ENCODE measurements at places on chromosomes 13 and 19.

DNA sequence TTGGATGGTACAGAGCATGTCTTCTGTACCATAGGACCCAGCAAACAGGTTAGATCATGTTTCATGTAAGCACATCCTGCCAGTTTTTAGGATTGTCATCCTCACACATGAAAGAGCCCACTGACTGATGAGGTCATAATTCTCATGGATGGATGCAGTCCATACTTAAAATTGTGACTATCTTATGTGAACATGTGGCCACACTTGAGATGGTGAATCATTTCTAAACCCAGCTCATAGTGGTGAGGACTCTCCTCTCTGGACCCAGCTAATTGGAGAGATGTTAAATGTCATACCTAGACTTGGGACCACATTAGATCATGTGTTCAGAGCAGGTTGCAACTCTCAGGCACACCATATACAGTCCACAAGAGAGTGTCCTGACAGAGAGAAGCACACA, 24.8 kb upstream of the ZNF254 start:
- DNase-seq: no peak

DNA sequence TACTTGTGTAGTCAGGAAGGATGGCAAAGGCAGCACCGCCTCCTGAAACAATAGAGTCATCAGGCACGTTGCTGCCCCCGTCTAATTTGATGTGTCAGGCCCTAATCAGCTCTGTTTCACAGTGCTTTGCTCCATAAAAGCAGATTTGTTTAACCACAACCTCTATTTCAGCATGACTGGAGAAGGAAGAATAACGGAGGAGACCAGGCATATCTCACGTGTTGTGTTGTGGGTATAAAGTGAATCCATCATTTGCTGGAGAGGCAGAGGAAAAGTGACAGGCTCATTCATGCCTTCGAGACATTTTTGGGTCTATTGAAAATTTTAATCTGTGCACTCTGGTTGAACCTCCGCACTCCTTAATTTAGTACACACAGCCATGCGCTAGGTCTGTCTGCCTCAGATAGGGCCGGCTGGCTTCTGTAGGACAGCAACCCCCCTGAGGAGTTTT, 940.4 kb upstream of the SLC10A2 start:
- no peak for DNase-seq

DNA sequence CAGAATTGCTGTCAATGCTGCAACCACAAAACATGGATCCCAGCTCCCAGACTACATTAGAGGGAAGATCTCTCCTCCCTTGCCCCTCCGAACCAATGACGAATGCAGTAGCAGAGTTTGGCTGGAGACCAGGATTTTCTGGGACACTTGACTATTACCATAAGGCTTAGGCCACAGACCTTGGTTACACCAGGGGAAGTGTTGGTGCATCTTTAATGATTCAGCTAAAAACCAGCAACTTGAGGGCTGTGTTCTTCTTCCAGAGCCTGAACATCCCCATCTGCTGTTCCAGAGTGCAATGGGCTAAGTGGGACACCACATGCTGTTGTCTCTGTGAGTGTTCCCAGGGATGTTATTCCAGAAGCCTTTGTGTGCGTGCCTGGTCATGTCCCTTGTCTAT, 528.2 kb downstream of the LMO7 start:
- no peak for DNase-seq

DNA sequence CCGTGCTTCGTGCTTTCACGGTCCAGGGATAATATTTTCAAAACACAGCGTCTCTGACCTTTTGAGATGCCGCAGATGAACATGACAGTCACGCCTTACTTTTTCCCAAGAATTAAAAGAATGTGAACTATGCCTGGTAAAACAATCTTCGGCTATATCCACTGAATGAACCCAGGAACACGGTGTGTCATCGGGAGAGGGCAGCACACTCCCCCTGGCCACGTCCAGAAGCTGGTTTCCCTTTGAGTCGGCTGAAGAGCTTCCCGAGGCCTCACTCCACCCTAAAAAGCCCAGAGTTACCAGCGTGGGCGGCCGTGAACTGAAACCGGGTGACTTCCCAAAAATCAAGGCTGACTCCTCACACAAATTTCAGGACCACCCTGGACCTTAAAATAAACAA, 22.9 kb upstream of the SHISA2 start:
- DNase-seq: no peak

DNA sequence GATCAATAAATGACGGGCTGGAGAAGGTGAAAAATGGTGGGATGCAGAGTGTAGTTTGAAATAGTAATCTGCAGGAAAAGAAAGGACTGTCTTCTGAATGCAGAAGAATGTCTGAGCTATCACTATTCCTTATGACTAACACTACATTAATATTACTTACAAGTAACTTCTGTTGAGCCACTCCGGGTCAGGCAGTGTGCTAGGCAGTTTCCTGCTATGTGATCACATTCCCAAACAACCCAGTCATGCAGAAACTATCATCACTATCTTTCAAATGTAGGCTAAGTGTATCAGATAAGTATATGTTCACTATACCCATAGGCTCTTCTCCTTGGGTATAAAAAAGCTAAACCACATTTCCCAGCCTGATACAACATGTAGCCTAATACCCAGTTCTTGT, 6.6 kb downstream of the ZNF599 start:
- DNase-seq: no peak

GRCh38 chr19:30011051-30011578, 69.1 kb downstream of the URI1 start:
- DNase-seq: no peak

DNA sequence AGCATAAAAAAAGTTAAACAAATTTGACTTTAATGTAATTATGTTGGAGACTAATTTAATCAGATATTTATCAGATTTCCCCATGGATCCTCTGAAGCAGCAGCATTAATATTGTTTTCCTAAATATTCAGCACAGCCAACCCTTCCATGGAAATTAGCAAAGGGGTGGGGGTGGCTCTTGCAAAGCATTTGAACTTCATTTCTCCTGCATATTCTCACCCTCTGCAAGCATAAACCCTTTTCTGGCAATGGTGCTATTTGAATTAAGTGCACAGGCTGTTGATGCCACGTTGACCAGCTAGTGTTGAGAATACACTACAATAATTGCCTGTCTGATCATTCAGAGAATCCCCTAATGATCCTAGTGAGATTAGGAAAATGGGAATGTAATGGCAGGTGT, 488.1 kb upstream of the KLF12 start:
- no peak for DNase-seq

GRCh38 chr19:4089400-4089908, 22.8 kb upstream of the ZBTB7A start:
- no peak for DNase-seq

DNA sequence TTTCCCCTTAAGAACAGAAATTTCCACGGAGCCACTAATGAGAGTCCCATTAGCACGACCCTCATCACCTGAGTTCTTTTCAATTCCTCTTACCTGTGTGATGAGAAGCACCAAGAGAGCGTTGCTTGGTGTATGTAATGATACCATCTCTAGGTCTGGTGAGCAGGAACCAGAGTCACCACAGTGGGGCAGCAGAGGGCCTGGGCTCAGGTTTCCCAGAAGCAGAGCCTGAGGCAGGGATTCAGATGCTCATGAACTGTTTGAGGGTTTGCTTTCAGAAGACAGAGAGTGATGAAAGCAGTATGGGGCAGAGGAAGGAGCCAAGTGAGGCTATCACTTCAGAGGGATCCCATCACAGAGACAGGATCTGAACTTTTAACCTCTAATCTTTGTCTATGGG, 3.1 kb upstream of the PTPRH start:
- peak; percentile 17 for DNase-seq

DNA sequence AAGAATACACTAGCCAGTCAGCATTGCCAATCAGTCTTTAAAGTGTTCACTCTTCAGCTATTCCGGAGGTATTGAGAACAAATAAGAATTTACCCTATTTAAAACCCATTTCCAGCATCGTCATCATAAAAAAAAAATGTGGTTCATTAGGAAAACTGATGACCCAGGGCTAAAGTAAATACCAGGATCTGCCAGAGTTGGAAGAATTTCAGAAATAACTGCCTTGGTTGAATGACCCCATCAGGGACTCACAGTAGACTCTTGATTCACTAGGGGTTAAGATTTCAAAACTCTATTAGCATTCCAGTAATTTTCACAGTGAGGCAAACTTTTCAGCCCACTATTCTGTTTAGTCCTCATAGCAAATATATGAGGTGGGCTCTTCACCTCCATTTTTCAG, 377.0 kb downstream of the ITGBL1 start:
- no peak for DNase-seq

DNA sequence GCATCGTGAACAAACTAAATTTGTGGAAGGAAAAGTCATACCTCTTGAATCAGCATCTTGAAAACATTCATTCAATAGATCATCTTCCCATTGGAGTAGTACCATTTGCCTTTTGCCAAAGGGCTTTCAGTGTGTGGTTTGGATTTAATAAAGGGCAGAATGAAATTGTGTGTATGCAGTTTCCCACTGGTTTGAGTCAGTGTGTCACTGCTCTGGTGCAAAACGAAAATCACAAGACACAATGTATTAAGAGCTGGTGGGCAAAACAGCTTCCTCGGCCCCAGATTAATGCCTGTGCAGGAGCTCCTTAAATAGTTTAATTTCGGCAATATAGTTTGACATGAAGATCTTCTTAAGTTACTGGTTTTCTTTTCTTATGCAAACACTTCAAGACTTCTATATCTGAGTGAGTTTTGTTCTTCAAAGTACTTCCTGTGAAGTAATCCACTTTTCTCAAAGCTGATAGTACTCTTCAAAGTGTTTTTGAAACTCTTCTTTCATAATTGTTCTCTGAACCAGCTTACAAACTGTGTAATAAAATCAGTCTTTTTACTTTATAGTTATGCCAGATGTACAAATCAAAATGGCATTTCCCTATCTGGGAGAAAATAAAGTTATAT, 32.1 kb downstream of the RASL11A start:
- DNase-seq: no peak

DNA sequence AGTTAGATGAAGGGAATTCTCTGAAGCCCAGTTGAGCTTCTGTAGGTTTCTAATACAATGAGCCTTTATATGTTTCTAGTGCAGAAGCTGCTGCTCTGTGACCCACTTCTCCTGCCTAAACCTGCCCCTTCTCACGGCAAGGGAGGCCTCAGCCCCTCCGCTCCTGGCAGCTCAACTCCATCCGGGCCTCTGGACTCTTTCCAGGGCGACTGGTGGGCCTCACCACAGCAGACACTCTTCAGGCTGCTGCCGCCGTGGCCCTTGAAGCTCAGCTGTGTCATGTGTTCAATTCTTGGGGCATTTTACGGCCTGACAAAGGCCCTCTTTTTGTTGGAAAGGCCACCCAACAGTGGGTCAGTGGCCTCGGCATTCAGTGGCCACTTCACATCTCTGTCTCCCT, 10.0 kb upstream of the C19orf33 start:
- DNase-seq: no peak

DNA sequence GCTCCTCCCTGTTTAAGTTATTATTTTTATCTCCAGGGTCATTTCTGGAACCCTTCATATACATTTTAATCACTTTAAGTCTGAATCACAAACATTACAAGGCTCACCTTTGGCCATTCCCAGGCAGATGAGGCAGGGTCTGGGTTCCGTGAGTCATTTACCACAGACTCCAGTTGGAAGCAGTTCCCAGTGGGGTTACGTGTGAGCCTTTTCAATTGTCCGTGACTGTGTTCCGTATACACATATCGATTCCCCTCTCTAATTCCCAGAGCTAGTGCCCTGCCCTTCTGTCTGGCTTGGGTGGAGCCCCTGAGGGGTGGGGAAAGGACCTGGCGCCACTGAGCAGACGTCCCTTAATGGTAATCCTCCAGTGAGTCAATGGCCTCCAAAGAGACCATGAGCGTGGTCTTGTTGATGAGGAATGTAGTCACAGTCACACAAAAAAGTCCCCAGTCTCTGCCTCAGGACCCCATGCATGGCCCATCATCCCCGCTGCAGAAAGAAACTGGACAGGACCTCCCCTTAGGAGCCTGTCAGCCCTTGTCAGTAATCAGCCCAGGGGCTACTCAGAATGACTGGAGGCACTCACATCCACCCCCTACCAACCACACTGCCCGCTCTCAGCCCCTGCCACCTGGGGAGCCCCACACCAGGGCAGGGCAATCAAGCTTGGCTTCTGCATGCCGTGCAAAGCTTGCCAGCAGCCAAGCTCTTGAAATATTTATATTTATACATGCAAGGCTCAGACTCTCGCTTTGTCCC, 144.4 kb downstream of the ZIC5 start:
- no peak for DNase-seq

DNA sequence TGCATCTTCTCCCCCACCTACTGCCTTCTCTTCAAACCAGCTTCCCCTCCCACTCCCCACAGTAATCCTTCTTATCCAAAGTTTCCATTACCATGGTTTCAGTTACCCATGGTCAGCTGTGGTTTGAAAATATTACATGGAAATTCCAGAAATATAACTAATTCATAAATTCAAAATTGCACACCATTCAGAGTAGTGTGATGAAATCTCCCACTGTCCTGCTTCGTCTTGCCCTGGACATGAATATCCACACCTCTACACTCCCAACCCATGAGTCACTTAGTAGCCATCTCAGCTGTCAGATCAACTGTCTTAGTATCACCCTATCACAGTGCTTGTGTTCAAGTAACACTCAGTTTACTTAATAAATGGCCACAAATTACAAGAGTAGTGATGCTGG, 3.8 kb upstream of the KCTD12 start:
- no peak for DNase-seq

DNA sequence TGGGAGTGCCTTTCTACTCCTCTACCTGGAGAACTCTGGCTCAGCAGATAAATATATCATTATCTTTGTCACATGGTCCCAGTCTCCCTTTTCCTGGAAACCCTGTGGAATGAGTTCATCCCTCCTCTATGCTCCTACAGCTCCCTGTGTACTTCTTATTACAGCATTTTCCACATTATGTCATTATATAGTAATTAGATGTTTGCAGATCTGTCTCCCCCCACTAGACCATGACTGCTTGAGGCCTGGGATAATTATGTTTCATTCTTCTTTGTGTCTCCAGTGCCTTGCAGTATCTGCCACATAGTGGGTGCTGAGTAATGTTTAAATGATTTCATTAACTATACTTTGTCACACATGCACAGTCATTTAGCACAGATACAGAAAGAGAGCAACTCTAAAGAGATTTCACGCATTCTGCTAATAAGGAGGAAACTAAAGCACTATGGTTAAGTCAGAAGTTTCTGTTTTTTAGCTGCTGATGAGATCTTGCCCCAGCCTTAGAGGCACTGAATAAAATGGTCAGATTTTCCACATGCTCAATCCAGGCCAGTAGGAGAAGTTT, 66.1 kb upstream of the DIAPH3 start:
- DNase-seq: no peak

DNA sequence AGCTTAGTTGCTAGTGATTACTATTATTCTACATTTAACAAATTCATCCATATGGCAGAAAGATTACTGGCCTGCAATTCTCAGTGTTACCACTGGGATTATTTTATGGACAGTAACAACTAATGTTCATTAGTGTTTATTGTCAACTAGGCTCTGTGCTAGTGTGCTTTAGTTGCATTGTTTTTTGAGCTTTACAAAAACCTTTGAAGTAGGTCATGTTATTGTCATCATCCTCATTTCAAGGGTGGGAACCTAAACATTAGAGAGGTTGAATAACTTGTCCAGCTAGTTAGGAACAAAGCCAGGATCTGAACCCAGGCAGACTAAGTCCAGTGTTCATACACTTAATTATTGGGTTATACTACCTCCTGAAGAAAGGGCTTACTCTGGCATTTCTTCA, 27.8 kb upstream of the TDRD3 start:
- DNase-seq: no peak

Measured in activated CD4-positive, alpha-beta T cell treated with anti-CD3 and anti-CD28 coated beads, Interleukin-2, amount 50 U/mL, for 4 hours (primary cell).